ENCODE measurements at places on chromosomes 12 and 14. TPM values are rescaled to one million over a fixed set of nuclear protein-coding genes. Genes with fewer than 3 reads are reported as not detected.

DNA sequence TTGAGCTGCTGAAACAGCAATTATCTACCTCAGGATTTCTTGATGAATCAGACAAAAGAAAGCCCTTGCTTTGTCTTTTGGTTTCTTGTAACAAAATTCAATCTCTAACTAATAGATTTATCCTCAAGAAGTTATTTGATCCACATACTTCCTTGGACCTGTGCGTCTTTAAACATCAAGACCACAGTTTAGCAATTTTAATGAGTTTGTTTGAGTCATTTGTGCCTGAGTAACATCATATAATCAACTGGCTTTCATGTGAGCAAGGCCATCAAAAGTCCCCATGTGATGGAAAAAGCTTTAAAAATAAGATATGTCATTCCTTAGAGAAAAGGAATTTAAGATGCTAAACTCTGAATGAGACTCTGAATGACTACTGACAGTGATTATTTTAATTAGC lies 52.3 kb downstream of the KCNC2 start:
- no peaks in the 10 kb centered on the region for H3K27me3 ChIP-seq
- H3K4me3 ChIP-seq, result no peak overlapping the region

DNA sequence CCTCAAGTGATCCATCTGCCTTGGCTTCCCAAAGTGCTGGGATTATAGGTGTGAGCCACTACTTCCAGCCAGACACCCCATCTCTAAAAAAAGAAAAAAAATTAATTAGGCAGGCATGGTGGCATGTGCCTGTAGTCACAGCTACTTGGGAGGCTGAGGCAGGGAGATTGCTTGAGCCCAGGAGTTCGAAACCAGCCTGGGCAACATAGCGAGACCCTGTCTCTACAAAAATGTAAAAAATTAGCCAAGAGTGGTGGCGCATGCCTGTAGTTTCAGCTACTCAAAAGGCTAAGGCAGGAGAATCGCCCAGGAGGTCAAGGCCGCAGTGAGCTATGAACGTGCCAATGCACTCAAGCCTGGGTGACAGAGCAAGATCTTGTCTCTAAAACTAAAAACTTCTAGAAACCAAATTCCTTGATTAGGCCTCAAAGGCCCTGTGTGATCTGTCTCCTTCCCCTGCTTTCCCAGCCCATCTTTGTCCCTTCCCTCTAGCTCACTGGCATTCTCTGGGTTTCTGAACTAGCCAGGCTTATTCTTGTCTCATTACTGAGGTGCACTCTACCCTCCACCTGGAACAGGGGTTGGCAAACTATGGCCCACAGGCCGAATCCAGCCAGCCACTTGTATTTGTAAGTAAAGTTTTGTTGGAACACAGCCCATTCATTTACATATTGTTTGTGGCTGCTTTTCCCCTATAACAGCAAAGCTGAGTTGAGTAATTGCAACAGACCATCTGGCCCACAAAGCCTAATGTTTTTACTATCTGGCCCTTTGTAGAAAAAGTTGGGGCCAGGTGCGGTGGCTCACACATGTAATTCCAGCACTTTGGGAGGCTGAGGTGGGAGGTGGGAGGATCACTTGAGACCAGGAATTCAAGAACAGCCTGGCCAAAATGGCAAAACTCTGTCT lies 17.2 kb upstream of the TPCN1 start:
- no peaks in the 10 kb centered on the region for H3K27me3 ChIP-seq
- no peaks in the 10 kb centered on the region for H3K4me1 ChIP-seq
- H3K4me3 ChIP-seq, result no peak overlapping the region

DNA sequence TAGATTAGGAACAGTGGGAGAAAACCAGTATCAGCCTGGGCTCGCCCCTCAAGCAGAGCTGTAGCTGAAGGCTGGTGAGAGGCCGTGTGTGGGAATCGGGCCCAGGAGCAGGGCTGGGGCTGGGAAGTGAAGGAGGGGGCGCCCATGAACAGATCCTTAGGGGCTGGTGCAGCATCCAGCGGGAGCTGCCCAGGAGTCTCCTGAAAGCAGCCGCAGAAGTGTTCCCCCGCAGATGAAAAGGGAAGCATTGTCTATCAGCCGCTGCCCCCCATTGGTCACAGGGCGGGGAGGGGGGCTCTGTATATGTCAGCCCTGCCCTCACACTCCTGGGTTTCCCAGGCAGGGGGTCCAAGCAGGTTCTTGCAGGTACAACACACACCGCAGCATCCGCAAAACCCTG lies 15.6 kb upstream of the RFLNA start:
- peaks cover 2% of the 10 kb centered on the region for H3K27me3 ChIP-seq
- no peak overlapping the region for H3K27ac ChIP-seq
- DNase-seq, result no peak
- H3K4me1 ChIP-seq, result peaks cover 10% of the 10 kb centered on the region

DNA sequence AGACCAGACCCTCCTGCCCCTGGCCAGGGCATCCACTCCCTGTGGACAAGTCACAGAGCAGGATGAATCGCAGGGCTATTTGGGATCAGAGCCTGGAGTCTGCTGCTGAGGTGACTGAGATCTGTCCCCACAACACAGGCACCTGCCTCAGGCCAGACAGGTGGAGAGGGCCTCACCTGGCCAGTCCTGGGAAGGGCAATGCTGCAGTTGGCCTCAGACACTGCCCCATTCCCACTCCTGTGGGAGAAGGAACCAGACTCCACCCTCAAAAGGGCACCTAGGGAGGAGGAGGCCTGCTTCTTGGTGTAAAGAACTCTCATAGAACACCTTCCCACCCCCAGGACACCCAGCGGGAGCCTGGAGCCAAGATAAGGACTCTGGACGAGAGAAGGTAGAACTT lies 48.3 kb upstream of the PLEKHG6 start:
- H3K27ac ChIP-seq, result no peak overlapping the region
- H3K4me3 ChIP-seq, result no peak overlapping the region
- no peaks in the 10 kb centered on the region for H3K36me3 ChIP-seq
- peaks cover 9% of the 10 kb centered on the region for H3K4me1 ChIP-seq
- H3K27me3 ChIP-seq, result peaks cover 4% of the 10 kb centered on the region
- no peak for DNase-seq

- no peak overlapping the region for H3K27ac ChIP-seq
- peaks cover 17% of the 10 kb centered on the region for H3K4me1 ChIP-seq
- no peaks in the 10 kb centered on the region for H3K36me3 ChIP-seq
- no peak overlapping the region for H3K4me3 ChIP-seq
- no peak for DNase-seq
These were observed 95.1 kb upstream of the ARID2 start for GRCh38 chr12:45634273-45634917.

DNA sequence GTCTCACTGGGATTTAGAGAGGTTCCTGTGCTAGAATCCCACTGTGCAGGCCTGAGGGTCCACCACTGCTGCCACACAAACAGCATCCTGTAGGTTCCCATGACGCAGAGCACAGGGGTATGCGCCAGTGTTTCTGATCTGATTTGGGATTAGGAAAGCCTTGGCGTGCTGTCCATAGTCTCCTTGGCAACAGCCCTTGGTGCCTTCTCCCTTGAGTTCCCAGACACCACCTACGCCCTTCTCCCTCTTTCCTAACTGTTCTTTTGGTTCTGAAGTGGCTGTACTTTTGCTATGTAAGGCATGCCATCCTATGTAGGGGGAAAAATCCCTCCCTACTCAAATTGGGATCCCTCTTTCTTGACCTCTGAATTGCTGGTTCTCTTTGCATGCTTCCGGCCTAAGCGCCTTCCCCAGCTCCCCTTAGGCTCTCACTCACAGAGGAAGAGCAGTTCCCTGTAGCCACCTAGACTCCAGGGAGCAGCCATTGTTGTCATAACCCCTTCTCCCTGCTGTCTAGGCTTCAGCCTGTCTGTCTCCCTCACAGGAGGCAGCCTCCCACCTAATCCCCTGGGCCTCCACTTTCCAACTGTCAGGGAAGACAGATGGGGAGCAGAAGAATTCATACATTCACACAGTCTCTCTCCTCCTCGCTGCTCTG lies 14.8 kb upstream of the RIC8B start:
- peaks cover 2% of the 10 kb centered on the region for H3K27me3 ChIP-seq
- H3K27ac ChIP-seq, result no peak overlapping the region
- H3K4me1 ChIP-seq, result no peaks in the 10 kb centered on the region
- DNase-seq, result no peak
- no peak overlapping the region for H3K4me3 ChIP-seq

DNA sequence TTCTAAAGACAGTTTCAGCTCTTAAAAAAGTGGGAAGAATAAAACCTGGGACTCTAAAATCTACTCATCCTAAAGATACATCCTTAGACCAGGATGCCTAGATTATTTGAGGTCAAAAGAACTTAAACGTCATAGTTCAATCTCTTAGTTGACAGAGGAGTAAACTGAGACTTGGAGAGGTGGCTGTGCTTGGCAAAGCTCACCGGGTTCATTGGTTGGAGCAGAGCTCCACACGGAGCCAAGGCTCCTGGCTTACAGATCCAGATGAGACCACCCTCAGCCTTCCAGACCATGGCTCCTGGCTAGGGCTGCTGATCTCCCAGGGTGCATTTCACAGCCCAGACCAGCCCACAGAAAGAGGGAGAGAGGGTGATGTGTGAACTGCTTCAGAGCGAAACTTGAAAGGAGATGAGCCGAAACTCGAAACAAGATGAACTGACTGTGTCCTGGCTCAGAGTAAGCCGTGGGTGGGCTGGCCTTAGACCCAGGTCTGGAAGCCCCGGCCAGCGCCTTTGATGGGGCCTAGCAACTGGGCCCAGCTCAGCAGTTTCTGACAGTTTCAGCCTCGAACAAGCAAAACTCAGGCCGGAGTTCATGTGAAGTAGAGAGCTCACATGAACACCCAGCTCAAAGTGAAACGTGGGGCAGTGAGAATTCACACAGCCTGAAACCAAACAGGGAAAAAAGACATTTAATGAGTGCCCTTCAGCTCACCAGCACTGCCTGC lies 1044.8 kb downstream of the BCL11B start:
- no peaks in the 10 kb centered on the region for H3K36me3 ChIP-seq
- no peaks in the 10 kb centered on the region for H3K27me3 ChIP-seq
- no peaks in the 10 kb centered on the region for H3K4me1 ChIP-seq

GRCh38 chr12:92676710-92677109 lies 26.1 kb upstream of the PLEKHG7 start:
- no peaks in the 10 kb centered on the region for H3K27me3 ChIP-seq
- no peak overlapping the region for H3K27ac ChIP-seq

DNA sequence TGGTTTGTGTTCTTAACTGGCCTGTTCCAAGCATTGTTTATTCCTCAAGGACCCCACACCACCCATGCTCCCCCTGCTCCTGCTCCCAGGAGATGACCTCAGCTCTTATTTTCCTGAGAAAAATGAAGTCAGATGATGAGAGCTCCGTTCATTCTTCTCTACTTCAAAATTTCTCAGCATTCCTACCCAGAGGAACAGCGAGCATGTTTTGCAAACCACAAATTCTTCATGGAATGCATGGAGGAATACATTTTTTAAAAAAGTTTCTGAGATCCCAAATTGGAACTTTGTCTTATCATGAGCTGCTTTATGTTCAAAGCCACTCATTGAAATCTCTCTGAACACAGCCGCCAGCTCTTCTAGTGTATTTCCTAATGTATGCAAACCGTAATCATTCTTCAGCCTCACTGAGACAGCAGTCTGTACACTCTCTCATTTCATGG lies 44.9 kb downstream of the SYNE2 start:
- H3K36me3 ChIP-seq, result no peaks in the 10 kb centered on the region
- H3K4me1 ChIP-seq, result peaks cover 27% of the 10 kb centered on the region
- H3K4me3 ChIP-seq, result no peak overlapping the region
- no peak overlapping the region for H3K27ac ChIP-seq
- DNase-seq, result no peak
- H3K27me3 ChIP-seq, result no peaks in the 10 kb centered on the region

DNA sequence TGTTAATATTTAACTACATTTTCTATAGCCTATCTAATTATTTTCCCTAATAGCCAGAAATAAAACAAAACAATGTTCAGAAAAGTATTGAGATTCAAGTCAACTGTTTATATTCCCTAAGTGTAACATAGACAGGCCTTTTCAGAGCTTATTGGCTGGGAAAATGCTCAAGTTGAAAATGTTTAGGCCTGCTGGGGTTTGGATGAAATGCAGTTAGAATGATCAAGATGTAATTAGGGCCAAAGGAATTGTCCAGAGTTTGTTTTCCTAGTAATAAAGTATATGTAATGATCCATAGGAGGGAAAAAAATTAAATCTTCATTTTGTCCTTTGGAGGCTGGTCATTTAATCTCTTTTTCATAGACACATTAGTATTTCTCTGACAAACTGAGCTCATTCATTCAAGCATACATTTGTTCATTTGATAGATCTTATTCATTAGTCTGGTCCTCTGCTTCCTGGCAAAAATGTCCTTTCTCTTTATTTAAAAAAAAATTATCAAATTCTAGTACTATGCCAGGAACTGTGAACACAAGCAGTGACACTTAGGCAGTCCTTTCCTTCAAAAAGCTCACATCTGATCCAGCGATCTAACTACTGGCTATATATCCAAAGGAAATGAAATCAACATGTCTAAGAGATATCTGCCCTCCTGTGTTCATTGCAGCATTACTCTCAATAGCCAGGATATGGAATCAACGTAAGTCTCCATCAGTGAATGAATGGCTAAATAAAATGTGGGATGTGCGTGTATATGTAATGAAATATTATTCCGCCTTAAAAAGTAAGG lies 40.1 kb upstream of the NEDD1 start:
- no peak overlapping the region for H3K4me3 ChIP-seq

PLBD1 gene
- 0.04 TPM for polyA plus RNA-seq

OR6C75 gene
- polyA plus RNA-seq, result not detected

GNPTAB gene
- 15.6 TPM for polyA plus RNA-seq

VRTN gene
- 0.02 TPM for polyA plus RNA-seq

NTS gene
- not detected for polyA plus RNA-seq

SALL2 gene
- 4.3 TPM for polyA plus RNA-seq

ANKRD52 gene
- polyA plus RNA-seq, result 30.8 TPM

Data from endothelial cell of umbilical vein (primary cell).